Epithelial cell of proximal tubule (primary cell): ENCODE measurements at places on chromosomes 13 and 19.

DNA sequence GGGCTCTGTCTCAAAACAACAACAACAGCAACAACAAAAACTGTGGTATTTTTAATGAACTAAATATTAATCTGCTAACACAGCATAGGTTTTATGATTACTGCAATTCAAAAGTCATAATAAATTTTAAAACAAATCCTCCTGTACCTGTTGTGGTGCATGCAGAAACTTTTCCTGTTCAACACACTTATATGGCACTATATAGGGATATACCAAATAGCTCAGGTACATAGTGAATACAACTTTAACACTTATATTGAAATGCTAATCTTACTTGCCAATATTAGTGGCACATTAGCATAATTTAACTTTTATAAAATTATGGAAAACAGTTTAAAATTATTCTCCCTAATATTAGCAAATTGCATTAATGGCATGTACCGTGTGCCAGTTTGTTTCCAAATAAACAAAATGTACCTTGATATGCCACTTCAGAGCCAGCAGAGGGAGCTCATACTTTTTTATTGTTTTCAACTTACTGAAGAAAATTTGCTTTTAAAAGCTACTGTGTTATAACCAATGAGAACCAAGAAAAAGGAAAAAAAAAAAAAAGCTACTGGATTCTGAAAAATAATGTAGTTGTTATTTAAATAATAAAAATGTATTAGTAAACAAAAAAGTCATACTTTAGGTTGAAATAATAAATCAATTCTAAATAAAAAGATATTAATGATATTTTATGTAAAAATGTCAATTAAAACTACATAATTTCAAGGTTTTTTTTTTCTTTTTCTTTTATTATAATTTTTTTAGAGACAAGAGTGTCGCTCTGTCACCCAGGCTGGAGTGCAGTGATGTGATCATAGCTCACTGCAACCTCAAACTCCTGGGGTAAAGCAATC lies 18.0 kb upstream of the RBM26 start:
- peak; percentile 23 for DNase-seq

DNA sequence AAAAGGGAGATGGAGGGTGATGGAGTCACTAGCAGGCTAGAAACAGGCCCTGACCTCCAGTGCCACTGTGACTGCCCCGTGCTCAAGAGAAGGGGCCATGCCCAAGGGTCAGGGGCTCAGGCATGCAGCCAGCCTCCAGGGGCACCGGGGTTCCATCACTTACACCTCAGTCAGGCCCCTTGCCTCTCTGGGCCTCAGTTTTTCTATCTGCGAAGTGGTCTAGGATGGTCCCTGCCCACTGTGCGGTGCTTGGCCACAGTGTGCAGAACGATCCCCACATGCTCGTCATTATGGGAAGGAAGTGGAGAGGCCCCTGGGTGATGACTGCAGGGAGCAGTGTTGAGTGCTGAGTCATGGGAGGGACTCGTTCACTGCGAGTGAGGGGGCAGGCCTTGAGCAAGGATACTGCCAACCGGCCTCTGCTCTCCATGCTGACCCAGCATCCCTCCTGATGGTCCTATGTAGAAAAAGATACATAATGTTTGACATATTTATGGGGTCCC lies 23.1 kb downstream of the TMED1 start:
- DNase-seq: no peak

DNA sequence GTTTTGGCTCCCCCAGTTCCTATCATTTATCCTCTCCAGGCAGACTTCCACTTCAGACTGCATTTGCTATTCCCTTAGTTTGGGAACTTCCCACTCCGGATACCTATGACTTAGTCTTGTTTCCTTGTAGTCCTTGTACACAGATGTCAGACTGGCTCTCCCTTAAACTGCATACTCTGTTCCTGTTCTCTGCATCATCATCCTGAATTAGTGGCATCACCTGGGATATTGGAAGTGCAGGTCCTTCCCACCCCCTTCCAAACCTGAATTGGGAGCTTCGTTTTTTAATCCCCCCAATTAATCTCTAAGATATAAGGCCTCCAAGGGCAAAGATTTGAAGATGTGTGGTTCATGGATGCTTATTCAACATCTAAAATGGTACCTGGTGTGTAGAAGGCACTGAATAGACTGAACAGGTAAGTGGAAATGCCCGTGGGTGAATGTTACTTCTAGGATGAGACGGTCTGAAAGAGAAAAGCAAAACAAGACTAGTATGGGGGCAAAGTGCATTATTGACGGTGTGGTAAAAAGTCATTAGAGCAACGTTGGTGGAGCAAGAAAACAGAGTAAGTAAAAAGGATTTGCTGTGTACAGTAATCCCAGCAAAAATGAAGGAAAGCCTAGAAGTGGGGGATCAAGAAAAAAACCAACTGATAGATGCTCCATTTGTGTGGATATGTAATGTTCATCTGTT lies 9.6 kb downstream of the MIR17HG start:
- no peak for DNase-seq

- DNase-seq: no peak
Observed at GRCh38 chr19:28435551-28436271, 777.2 kb downstream of the UQCRFS1 start.

DNA sequence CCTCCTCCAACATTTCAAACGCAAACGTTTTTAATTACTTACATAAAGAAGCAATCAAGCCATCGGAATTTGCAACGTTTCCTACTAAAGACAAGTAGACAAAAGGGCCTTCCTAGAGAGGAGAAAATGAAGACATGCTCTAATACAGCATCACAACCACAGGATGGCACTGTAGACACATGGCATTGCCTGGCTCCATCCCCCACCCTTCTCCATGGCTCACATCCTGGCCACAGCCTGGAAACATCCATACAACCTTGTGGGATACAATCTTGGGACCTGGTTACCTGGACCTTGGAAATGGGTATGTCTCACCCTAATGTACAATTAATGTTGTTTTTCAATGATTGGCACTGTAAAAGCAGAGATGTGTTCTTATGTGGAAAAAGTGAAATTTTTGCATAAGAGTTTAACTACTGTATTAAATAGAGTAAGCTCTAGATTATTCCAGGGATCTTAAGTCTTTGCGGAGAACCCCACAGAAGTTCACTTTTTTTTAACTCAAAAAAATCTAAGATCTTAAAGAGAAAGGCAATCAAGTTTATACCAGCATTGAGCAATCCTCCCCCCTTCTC lies 21.5 kb downstream of the EBPL start:
- DNase-seq: no peak

- no peak for DNase-seq
Observed at GRCh38 chr19:4913996-4914735, 4.9 kb downstream of the UHRF1 start.

- DNase-seq: no peak
Observed at GRCh38 chr19:51119101-51119500, 5.6 kb upstream of the SIGLEC9 start.

DNA sequence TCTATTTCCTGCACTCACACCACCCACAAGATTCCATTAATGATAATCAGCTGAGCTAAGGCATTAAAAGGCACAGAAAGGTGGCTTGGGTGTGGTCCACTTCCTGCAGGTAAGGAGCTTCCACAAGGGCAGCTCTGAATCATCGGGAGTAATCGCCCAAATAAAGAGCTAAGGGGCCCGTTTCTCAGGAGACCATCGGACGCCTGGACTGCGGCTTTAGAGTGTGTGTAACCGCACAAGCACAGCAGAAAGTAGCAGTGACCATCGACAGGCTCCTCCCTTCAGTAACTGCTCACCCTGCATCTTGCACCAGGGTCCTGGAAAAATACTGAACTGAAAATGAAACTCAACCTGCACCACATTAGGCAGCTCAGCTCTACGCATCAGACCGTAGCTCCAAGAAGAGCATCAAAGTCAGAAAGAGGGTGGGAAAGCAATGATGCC lies 6.0 kb downstream of the STK24 start:
- DNase-seq: no peak

GRCh38 chr19:39588066-39588465 lies 14.3 kb upstream of the LGALS13 start:
- DNase-seq: no peak

DNA sequence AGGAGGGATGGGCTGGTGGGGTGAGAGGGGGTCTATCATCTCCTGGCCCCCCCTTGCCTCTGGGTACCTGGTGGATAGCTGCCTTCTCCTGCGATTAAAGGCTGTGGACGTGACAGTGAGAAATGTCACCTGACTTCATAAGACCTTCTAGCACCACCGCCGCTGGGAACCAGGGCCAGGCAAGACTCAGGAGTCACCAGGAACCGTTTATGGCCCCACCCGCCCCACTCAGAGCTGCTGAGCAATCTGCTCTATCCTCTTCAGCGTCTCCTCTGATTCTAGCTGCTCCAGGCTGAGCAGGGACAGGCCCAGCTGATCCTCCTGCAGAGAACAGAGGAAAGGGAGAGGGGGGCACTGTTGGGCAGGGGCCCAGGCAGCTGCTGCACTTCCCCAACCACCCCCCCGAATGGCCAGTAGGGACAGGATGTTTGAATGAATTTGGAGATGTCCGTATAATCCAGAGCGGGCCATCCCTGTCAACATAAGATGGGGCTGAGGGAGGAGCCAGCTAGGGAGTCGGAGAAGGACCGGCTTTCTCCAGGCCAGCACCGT lies 10.9 kb downstream of the KLC3 start:
- no peak for DNase-seq

- DNase-seq: no peak
Observed at GRCh38 chr13:48505012-48505411, 27.9 kb downstream of the RCBTB2 start.

- DNase-seq: no peak
Observed at GRCh38 chr19:35184884-35185283, 30.3 kb downstream of the FXYD5 start.

- no peak for DNase-seq
Observed at GRCh38 chr19:44747739-44748425, 626 bp upstream of the BCL3 start.

- DNase-seq: no peak
Observed at GRCh38 chr13:33272531-33273124, 12.9 kb downstream of the STARD13 start.

DNA sequence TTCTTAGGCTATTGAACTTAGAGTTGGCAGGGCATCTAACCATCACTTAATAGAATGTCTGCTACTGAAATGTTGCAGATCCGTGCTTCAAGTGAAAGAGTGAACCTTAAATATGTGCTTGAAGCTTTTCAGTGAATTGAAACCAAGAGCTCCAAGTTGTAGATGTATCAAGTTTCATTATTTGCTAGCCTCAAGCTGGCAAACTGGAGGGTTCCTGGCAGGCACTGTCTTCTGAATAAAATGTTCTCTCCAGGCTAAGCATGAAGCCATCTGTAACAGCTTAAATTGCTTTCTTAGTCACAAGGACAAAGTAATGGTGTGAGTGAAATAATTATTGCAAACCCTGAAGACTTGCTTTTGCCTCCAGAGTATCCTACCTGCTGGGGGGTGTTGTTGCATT lies 415.0 kb upstream of the SPRY2 start:
- DNase-seq: no peak

GRCh38 chr19:38664503-38665211 lies 17.2 kb downstream of the ACTN4 start:
- no peak for DNase-seq

DNA sequence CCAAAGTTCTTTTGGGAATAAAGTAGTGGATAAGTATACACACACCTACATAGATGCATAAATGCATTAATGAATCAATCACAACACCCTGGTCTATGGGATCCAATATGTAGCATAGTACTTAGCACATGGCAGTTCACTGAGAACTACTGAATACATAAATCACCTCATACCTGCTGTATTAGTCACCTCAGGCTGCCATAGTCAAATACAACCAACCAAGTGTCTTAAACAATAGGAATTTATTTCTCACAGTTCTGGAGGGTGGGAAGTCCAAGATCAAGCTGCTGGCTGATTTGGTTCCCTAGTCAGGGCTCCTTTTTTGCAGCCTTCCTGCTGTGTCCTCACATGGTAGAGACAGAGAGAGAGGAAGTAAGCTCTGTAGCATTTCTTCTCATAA lies 228.2 kb downstream of the NHLRC3 start:
- no peak for DNase-seq

GRCh38 chr19:16249826-16250404 lies 52.2 kb downstream of the AP1M1 start:
- no peak for DNase-seq

DNA sequence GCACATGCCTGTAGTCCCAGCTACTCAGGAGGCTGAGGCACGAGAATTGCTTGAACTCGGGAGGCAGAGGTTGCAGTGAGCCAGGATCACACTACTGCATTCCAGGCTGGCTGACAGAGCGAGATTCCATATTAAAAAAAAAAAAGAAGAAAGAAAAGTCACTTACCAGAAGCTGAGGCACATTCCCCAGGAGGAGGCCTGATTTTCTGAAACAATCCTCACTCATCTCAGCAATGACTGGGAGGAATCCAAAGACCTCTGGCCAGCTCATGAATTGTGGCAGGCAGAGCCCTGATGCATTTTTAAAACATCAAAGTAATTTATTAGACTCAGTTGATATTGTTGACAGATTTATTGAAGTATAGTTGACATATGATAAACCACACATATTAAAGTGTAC lies 206.3 kb downstream of the FOXO1 start:
- no peak for DNase-seq

DNA sequence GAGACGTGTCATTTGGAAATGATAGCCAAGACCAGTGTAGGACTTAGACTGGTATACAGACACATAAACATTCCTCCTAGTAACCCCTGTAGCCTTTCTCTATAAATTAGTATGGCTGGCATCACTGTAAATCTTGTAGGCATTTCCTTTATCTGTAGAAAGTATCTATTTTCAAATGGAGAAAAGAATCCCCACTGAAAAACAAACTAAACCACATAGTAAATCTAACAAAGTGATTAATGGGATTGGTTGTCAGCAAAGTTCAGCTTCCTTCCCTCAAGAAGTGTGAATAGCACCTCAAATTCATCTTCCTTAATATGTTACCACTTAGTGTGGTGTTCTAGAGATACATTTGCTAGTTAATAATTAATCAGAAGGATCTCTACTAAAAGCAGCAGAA lies 119.4 kb upstream of the NBEA start:
- no peak for DNase-seq
